ENCODE measurements at places on chromosomes 5 and 9.

GRCh38 chr9:113427629-113428028 lies 17.1 kb downstream of the C9orf43 start:
- peak; percentile 5 for DNase-seq

DNA sequence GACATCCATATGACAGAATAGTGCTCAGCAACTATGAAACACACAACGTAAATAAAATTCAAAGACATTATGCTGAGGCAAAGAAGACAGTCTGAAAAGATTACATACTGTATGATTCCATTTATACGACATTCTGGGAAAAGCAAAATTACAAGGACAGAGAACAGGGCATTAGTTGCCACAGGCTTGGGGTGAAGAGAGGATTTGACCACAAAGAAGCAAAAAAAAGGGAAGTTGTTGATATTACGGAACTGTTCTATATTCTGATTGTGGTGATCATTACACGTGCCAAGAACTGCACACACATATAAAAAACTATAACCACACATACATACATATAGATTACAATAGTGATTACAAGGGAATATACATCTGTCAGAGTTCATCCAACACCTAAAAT lies 24.1 kb downstream of the CDK5RAP2 start:
- peak; percentile 76 for DNase-seq

DNA sequence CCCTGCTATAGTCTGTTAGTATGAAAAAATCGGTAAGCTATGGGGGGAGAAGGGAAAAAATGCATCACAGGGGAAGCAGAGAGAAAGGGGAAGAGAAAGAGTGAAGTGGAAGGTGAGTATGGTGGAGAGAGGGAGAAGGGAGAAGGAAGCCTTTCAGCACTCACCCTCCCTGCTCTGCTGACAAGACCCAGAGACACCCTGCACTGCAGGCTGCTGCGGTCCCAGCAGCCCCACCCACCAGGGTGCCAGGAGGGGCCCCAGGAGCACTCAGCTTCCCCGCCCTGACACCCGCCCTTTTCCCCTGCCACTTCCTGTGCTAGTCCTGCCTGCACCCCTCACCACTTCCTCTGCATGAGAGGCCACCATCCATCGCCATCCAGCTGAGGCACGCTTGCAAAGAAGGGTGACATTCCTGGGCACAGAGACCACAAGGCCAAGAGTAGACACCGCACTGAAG lies 12.7 kb downstream of the STK10 start:
- DNase-seq: peak; percentile 75

DNA sequence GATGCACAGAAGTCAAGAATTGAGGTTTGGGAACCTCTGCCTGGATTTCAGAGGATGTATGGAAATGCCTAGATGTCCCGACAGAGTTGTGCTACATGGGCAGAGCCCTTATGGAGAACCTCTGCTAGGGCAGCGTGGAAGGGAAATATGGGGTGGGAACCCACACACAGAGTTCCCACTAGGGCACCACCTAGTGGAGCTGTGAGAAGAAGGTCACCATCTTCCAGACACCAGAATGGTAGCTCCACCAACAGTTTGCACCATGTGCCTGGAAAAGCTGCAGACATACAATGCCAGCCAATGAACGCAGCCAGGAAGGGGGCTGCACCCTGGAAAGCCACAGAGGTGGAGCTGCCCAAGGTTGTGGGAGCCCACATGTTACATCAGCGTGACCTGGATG lies 104.5 kb downstream of the STK32A start:
- no peak for DNase-seq

DNA sequence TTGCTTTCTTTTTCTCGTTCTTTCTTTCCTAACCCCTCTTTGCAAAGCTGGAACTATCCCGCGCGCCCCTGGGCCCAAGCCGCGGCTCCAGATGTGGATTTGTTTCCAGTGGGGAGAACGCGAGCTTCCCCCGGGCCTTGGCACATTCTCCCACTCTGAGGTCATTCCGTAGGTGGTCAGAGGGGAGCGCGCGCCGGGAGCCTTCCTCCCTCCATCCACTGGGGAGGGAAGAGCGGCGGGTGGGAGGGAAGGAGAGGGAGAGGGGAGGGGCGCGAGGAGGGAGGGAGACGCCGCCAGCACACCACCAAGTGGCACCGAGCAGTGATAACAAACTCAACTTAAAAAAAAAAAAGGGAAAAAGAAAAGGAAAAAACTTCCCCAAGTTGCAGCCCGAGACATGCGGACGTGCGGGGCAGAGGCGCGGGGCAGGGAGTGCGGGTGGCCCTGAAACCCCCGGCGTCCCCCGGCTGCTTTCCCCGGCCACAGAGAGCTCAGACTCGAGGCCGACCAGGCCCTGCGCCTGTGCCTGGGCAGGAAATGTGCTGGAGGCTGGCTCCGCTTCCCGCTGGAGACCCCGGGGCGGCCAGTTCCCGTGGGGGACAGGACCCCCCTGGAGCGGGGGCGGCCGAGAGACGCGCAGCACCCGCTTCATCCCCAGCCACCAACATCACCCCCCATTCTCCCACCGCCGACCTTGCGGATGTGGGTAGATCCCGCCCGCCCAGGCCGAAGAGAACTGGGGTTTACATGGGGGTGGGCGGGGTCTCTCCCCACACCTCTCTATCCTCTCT lies 3.1 kb downstream of the IER5L start:
- DNase-seq: peak; percentile 70

GRCh38 chr9:1580215-1580614 lies 434.9 kb upstream of the SMARCA2 start:
- no peak for DNase-seq

- no peak for DNase-seq
These were observed 168.9 kb downstream of the MUSK start for GRCh38 chr9:110837401-110838005.

DNA sequence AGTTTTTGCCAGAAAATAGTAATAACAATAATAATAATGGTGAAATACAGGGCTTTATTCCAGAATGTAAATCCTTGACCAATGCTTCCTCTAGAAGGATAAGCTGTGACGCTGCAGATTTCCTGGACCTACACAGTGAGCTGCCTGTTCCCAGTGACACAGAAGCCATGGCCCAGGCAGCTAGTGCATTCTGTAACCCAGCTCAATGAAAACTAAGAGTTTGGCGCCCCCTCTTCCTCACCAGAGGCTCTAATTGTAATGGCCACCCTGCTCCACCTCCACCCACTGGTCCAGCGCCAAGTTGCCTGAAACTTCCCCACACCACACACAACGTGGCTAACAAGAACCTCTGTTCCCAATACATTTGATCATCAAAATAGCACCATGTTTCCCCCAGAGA lies 248.1 kb downstream of the CETN3 start:
- peak; percentile 88 for DNase-seq

- no peak for DNase-seq
These were observed 121.0 kb downstream of the SV2C start for GRCh38 chr5:76204191-76204590.

DNA sequence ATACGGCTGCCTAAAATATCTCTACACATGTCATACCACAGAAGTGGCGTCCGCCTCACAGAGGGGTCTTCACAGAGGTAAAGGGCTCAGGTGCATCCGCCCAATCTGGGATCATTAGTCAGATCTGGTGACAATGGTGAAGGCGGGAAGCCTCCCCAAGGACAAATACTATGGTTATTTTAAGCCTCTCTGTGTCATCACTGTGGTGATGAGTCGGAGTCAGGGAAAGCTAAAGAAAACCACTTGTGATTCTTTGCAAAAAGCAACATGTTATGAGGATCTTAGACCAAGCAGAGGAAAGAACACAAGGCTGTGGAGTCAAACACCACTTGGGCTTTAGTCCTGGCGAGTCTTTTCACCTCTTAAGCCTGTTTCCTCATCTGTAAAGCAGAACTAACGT lies 190.4 kb downstream of the DRD1 start:
- DNase-seq: no peak

DNA sequence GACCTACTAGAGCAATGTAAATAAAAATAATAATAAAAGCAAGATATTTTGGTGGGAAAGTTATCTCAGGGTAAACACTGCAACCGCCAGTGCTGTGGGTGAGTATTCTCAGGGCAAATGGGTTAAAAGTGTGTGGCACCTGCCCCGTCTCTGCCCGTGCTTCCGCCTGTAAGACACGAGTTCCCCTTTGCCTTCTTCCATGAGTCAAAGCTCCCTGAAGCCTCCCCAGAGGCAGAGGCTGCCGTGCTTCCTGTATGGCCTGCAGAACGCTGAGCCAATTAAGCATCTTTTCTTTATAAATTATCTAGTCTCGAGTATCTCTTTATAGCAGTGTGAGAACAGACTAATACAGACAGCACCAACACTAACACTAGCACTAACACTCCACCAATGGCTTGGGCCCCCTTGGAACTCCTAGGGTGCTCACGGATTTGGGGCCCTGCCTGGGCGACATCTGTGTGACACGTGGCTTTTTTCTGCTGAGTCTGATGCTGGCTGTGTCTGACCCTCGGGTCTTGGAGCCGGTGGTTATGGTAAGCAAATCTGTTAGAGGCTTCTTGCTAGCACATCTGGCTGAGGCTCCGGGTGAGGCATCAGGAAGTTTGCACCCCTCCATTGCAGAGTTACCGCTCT lies 10.6 kb downstream of the PLEKHG4B start:
- DNase-seq: no peak

DNA sequence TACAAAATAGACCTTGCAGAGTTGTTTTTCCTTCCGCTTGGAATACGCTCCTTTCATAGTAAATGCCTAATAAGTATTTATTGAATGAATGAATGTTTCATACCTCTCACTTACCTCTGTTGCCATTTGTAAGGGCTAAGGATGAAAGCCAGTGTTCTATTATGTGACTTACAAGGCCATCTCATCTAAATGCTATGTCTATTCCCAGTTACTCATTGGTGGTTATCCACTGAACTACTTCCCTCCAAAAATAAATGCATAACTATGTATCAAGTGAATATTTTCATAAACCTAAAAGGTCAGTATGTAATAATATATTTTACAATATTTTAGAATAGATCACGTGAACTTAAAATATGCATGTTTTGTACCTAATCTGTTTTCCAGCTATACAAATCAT lies 670.5 kb upstream of the RGMB start:
- DNase-seq: no peak

- no peak for DNase-seq
These were observed 78.8 kb upstream of the MAST4 start for GRCh38 chr5:66517351-66517750.

GRCh38 chr5:91032125-91032524 lies 351.0 kb downstream of the ARRDC3 start:
- DNase-seq: peak; percentile 16

DNA sequence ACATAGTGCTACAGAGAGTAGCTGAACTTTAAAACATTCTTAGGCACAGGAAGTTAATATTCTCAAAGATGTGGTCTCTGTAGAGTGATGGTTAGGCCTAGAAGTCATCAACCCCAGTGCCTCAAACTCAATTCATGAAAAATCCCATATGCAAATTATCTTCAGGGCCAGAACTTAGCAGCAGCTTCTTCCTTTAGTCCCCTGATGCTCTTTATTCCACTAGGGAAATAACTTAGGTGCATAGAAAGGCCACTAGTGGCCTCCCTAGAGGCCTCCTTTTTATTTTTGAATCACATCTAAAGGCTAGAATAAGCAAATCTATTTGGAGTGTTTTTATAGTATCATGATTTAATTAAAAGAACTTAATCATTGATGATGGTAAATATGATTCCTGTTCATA lies 88.3 kb downstream of the GIN1 start:
- peak; percentile 14 for DNase-seq

GRCh38 chr5:27087747-27088146 lies 49.4 kb upstream of the CDH9 start:
- DNase-seq: no peak

DNA sequence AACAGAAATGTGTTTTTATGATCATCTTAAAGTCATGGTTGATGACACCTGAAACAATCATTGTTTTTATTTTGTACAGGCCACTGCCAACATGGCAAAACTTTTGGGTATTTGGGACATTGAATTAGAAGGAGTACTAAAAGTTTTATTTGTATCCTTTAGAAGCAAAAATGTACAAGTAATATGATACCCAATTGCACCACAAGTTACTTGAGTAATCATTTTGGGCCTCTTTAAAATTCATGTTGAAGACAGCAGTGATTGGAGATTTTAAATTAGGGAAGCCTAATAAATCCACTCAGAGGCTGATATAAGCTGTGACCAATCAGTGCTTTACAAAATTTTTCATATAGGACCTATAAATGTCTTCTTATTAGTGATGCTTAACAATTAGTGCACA lies 212.9 kb downstream of the MARCHF11 start:
- DNase-seq: no peak

GRCh38 chr5:92809855-92810465 lies 771.1 kb downstream of the NR2F1-AS1 start:
- DNase-seq: no peak

- DNase-seq: no peak
These were observed 38.2 kb upstream of the SEMA4D start for GRCh38 chr9:89536145-89536574.

DNA sequence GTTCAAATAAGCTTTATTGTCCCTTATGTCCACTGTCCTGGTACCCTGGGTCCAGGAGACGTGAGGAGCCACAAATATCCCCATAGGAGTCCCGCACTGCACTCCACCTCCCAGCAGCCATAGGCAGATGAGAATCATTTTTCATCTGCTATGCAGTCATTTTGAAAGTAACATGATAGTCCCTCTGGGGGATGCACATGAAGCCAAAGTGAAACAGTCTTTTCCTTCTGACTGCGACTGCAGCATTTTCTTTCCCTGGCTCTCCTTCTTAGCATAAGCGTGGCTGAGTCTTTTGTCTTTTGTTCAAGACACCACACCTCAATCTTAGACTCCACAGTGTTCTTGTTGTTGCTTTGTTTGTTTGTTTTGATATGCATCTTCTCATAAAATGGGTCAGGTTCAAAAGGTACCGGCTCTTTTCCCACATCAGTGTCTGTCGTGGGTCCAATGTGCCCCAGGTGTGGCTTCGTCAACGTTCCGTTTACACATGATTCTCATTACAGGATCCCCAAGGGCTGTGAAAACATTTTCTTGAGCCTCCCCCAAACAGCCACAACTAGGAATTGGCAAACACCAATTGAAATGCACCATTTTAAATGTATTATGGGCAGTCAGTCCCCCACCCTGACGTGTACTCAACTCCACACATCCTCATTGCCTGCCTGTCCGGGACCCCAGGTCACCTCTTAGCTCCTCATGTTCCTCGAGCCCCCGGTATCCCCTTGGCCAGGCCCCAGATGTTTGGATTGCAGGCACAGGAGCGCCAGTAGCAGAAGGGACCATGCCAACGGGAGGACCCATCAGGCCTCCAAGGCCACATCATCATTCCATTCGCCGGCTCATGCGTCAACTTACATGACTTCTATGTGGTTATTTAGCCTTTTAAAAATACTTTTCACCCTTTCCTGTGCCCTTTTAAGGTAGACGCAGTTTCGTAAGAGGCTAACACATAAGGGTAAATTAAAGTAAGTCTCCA lies 237.8 kb upstream of the DAPK1 start:
- no peak for DNase-seq

DNA sequence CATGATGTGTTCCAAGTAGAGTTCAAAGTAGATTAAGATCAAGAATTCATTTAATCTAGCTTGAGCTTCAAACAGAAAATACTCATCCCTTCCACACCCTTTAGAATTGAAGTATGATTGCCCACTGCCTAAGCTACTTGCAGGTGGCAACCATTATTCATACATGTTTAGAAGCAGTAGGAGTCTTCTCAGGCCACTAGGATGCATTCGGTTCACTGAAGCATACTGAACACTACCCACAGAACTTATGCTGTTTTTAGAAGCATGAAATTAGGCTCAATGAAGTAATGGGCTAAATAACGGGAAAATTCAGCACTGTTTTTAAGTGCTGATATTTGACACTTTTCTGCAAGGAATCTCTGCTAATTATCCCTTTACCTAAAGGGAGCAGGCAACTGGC lies 263.4 kb downstream of the DEPDC1B start:
- DNase-seq: no peak
